ENCODE measurements at places on chromosomes 11 and 22. TPM values are rescaled to one million over a fixed set of nuclear protein-coding genes. Genes with fewer than 3 reads are reported as not detected.

- no peaks in the 10 kb centered on the region for H3K27me3 ChIP-seq
- H3K4me3 ChIP-seq = no peak overlapping the region
- peaks cover 11% of the 10 kb centered on the region for H3K4me1 ChIP-seq
- H3K36me3 ChIP-seq = no peaks in the 10 kb centered on the region
- no peak for DNase-seq
- peak overlapping the region; percentile 60 for H3K27ac ChIP-seq
Measured at GRCh38 chr11:112128483-112129121, 35.3 kb downstream of the IL18 start.

- H3K4me3 ChIP-seq = no peak overlapping the region
- no peak overlapping the region for H3K27ac ChIP-seq
- H3K4me1 ChIP-seq = no peaks in the 10 kb centered on the region
Measured at GRCh38 chr11:438101-438844, 3.5 kb downstream of the ANO9 start.

The SLC5A1 gene
- total RNA-seq = not detected

The OR2D2 gene
- total RNA-seq = not detected

GRCh38 chr11:132658696-132659095 is 873.6 kb downstream of the OPCML start:
- no peak for DNase-seq
- H3K27ac ChIP-seq = no peak overlapping the region
- H3K27me3 ChIP-seq = no peaks in the 10 kb centered on the region
- no peaks in the 10 kb centered on the region for H3K4me1 ChIP-seq

DNA sequence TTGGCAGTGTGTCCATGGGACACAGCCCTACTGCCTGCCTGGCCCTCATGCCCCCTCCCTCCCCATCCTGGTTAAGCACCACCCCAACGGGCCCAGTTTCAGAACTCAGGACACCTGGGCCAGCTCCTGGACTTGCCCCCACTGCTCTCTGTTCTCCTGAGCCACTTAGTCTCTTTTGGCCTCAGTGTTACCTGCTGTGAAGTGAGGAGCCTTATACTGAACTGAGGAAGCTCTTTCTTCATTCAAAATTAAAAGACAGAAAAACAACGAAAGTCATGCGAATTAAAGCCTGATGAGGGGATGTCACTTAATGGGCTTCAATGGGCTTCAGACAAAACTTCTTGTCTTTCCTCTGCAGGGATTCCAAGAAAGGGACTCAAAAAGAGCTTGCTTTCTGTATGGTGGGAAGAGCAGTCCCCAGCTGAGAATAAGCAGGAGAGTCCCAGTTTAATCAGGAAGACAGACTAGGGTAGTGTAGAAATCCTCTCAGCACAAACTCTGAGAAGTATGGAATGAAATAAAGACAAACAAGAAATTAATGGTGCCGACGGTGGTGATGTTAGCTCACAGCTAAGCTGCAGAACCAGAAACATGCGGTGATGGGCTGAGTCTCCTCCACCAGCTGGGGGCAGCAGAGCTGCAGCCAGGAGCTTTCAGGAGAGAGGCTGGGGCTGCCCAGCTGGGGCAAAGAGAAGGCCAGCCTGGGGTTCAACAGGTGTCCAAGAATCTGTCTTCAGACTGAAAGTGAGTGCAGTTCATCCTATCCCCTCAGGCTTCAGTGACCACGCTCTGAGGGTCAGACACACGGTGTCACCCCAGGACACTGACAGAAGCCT is 101.0 kb downstream of the GGTLC2 start:
- H3K4me1 ChIP-seq = no peaks in the 10 kb centered on the region
- H3K27ac ChIP-seq = no peak overlapping the region
- no peaks in the 10 kb centered on the region for H3K36me3 ChIP-seq
- no peak overlapping the region for H3K4me3 ChIP-seq
- H3K27me3 ChIP-seq = peaks cover 31% of the 10 kb centered on the region

The NXPE1 gene
- total RNA-seq = not detected

DNA sequence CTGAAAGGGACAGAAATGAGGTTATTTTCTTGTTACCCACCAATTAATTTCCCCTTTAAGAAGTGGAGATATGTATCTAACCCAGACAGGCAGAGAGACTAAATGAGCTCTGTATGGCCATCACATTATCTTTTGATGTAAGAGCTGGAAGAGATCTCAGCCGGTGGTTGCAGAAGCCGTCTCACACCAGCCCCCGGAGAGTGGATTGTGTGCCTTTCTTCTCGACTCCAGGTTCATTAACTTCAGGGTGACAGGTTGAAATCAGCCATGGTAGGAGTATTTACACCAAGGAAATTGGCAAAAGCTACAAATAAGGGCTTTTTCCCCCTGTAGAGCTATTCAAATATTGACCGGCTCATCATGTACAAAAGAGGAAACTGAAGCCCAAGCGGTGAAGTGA is 580.3 kb upstream of the CADM1 start:
- peaks cover 69% of the 10 kb centered on the region for H3K27me3 ChIP-seq
- H3K4me3 ChIP-seq = no peak overlapping the region

The OR5D14 gene
- not detected for total RNA-seq

The LRRC55 gene
- not detected for total RNA-seq
